Hematopoietic multipotent progenitor cell (in vitro differentiated cells): ENCODE measurements at places on chromosomes 7 and 10.

DNA sequence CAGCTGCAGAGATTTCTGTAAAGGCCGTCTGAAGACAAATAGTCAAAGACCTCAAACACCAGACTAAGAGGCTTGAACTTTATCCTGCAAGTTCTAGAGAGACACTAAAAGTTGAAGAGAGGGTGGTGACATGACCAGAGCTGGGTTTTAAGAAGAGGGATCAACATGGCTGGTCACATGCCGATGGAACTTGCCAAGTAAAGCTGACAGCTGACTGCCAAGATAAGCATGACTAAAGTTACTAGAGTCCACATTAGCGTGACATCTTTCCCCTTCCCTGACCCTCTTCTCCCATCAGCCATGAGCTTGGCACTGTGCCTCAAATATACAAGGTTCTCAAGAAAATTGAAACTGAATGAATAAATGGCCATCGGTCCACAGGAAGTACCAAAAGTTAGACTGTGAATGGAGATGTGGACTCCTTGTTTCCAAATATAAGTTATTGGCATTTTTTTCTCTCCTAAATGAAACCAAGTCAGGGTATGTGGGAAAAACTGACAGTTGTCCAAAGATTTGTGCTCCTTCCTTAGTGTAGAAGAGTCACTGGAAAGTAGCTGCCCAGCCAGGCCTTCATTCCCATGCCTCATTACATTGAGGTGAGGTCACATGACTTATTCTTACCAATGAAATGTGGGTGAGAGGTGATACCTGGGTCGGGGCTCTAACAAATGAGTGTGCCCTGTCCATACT lies 24.5 kb downstream of the XPNPEP1 start:
- no peak for DNase-seq

DNA sequence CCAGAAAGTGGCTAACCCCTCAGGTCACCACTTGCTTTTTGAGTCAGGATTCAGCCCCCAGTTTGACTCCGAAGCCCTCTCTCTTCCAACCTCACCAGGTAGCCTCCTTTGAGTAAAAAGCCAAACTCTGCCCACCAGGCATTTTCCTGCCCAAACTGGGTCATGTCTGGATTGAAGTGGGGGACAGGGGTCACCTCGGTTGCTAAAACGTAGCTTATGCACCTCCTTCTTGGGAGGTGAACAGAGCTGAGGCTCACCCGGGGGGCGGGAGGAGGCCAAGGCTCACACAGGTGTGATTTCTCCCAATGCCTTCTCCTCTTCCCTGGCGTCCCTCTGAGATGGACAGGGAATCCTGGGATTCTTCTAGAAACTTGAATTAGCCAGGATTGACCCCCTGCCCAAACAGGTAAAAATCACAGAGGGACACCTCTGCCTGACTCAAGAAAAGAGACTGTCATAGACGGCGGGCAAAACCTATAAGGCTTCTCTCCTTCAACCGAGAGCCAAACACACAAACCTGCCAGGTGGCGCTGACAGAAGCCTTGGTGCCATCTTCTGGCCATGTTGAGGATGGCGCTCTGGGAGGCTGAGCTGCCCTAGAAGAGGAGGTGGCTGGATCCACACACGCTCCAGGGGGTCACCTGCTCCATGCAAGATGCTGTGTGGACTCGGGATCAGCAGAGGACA lies 51.6 kb downstream of the PRLHR start:
- peak; percentile 29 for DNase-seq

- no peak for DNase-seq
Measured at GRCh38 chr10:100863433-100863832, 49.3 kb upstream of the SLF2 start.

DNA sequence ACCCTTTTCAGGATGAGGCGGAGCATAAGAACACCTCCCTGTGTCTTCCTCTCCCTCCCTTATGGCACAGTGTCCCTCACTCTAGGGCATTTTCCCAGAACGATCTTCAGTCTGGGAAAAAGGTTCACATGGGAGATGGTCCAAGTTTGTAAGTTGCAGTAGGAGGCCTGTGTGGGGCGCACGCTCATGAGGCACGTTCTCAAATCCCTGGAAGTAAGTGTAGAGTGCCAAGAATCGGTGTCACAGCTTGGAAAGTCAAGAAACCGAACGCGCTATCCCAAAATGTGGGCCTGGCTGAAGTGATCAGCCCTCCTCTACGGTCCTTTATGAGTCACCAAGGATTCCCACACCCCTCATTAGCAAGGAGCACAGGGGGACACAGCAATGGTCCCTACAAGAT lies 23.9 kb upstream of the SMARCD3 start:
- no peak for DNase-seq

GRCh38 chr10:61285749-61286148 lies 167.4 kb downstream of the TMEM26 start:
- no peak for DNase-seq

DNA sequence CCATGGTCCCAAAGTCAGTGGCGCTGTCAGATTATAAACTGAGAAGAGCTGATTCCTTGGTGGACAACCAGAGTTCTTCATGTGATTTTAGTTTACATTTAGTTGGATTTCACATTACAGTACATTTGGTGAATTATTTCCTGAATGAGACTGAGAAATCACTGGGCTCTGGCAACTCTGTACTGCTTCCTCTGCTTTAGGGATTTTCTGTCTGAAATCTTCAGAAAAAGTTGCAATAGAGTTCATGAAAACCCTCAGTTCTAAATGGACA lies 242.6 kb downstream of the BICC1 start:
- DNase-seq: no peak

GRCh38 chr10:19946245-19946644 lies 130.0 kb downstream of the PLXDC2 start:
- no peak for DNase-seq

- DNase-seq: no peak
Measured at GRCh38 chr7:135466442-135467206, 43.3 kb downstream of the CNOT4 start.

DNA sequence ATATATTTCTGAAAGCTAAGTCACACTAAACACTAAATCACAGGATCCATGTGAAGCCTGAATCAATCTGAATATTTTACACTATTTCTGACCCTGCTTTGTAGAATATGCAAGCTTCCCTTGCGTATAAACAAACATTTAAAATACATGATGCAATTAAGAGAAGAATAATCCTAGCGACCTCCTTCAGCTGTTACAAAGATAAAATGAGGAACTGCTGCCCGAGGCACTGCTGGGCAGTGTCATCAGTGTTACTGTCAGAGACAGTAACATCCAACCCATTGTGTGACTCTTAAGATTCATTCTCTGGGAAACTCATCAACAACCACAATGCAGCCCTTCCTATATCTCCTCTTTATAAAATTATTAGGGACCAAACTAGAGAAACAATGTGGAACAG lies 61.6 kb downstream of the COBL start:
- no peak for DNase-seq

DNA sequence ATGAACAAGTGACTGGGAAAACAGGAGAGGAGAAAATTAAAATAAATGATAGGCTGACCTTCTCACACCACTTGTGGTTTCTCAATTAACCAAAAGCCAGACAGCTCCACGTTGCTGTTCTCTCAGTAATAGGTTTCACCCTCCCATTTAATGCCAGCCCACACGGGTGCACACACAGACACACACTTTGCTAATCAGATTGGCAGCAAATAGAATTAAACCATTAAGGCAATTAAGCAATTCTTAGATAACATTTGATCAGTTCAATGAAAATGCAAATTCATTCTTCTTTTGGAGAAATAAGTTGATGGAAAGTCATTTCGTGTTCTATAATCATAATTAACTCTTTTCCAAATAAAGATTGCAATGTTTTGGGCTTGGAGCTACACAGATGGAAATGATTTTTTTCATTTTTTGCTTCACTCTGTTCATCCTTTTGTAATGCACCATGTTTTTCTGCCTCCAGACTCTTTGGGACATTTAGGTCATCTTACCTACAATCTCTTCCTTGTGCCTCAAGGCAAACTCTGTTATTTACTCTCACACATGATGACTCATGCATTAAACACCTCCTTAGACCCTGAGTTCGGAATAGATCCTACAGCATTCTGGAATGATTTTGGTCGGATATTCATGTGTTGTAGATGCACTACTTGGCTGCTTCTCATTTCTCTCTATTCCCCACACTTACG lies 700.7 kb downstream of the AUTS2 start:
- DNase-seq: no peak

DNA sequence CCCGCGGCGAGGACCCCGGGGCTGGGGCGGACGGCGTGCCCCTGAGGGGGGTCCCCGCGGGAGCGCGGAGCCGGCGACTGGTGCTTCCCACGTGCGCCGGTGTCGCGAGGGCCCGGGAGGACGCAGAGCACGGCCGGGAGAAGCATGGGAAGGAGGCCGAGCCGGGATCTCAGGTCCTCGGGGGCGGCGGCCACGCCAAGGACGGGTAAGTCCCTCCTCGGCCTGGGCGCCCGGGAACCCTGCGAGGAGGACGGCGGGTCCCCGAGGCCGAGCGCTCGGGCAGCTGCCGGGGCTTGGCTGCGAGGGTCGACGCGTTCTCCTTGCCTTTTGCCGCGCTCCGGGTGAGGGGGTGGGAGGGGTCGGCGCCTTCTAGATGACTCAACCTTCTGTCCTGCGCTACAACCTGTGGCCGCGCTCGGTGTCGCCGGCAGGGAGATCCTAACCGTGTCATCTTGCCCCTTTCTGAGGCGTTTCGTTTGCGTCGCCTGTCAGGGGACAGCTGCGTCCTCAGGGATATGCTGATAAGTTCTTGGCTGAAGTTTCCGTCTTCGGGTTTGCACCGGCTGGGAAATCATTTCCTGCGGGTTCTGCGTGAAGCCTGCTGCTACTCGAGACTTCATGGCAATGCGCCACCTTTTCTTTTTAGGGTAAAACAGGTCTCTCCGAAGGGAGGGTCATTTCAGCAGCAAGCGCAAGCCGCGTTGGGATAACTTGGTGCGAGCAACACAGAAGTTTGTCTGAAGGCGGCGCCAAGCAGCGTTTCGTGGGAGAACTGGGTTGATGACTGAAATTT lies 529 bp downstream of the TASOR2 start:
- DNase-seq: peak; percentile 39

DNA sequence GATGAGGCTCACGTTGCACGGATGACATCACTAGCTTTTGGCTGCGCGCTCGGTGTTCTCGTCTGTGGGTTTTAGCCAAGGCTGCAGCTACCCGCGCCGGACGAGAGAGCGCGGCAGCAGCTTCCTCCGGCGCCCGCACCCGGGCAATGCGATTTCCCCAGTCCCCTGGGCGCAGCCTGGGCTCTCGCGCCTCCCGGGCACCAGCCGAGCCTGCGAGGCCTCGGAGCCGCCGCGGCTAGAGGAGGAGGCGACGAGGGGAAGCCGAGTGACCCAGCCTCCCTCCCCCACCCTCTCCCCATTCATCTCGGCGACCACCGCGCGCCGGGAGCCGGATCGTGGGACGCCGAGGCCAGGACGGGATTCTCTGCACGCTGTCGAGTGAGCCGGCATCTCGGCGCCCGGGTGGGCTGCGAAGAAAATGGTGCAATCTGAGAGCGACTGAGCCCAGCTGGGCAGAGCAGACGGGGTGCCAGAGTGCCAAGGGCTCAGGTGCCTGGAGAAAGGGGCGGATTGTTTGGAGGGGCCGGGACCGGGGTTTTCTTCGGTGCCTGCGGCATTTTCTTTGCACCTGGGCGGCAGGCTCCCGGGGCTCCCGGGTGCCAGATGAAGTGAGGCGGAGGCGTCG lies 1.2 kb upstream of the TMEM178B start:
- peak; percentile 62 for DNase-seq

DNA sequence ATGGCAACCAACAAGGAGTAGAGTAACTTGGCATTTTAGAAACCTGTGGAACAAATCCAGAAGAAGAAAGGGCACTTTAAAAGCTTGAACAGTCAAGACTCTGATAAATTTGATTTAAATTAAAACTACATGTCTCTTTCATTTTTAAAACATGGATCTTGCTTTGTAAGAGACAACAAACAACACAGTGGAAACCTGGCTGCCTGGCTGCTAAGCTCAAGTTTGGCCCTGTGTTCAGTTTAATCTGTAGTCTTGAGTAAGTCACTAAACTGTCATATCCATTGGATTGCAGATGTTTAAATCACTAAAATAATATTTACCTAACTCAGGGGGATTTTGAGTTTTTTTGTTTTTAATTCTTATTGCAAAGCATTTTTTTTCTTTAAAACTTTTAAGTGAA lies 374.9 kb upstream of the SEMA3D start:
- no peak for DNase-seq

DNA sequence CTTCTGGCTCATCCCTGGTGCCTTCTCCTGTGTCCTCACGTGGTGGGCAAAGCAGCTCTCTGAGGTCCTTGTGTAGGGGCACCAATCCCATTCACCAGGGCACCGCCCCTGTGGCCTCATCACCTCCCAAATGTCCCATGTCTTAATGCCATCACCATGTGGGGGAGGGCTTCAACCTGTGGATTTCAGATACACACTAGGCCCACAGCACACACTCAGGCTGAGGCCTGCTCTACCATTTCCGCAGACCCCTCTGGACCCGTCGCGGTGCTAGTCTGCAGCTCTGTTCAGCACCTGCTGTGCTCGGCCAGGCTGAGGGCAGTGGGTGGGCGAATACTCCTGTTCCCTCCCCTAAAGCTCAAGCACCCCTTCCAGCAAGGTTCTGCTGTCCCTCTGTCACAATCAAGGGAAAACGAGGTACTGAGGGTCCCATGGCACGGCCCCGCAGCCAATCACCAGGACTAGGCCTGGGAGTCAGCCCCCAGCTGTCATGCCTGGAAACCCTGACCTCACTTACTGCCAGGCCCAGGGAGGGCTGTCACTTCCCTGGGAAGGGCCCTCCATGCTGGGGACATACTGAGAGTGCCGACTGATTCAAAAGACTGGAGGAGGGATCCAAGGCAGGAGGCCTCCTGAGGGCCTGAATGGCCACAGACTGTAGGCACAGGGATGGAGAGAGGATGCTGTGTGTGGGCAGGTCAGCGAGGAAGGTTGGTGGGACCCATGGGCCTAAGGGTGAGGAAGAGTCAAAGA lies 123.8 kb upstream of the RET start:
- DNase-seq: no peak

DNA sequence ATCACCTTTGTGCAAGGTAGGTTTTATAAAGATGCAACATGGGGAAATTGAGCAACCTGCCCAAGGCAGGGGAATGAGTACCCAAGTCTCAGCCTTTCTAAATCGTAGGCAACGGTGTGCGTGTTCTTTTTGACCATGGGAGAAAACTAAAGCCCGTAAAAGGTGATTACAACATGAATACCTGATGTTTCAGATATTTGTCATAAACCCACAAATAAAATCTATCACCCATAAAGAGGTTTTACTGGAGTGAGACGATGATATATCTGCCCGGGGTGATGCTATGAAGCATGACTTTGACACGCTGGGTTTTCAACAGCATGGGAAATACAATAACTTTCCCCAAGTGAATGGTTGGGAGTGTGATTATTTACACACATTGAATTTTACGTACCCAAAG lies 406.3 kb upstream of the KLF6 start:
- DNase-seq: no peak

GRCh38 chr10:80814147-80814652 lies 276.5 kb downstream of the SH2D4B start:
- no peak for DNase-seq

- DNase-seq: no peak
Measured at GRCh38 chr10:92822964-92823363, 25.4 kb upstream of the EXOC6 start.

DNA sequence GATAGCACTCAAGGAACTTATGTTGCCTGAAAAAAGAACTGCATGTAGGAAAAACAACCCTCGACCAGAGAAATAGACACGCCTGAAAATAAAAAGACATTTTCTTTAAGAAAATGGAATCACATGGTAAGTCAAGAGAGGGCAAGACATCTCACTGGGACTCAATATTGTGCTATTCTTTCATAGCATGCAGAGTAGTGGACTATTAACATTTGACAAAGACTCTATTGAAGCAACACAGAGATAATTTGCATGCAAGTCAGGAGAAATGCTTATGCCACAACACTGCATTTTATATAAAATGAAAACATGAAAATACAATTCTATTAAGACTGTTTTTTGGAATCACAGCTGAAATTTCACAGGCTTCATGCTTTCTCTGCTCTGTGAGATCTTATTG lies 77.9 kb upstream of the RHOBTB1 start:
- DNase-seq: no peak
